Inflammatory macrophage treated with lipopolysaccharide for 4 hours (primary cell): ENCODE measurements at places on chromosomes 5 and 9.

GRCh38 chr9:121954477-121955140 is 138.5 kb downstream of the TTLL11 start:
- no peak for DNase-seq

DNA sequence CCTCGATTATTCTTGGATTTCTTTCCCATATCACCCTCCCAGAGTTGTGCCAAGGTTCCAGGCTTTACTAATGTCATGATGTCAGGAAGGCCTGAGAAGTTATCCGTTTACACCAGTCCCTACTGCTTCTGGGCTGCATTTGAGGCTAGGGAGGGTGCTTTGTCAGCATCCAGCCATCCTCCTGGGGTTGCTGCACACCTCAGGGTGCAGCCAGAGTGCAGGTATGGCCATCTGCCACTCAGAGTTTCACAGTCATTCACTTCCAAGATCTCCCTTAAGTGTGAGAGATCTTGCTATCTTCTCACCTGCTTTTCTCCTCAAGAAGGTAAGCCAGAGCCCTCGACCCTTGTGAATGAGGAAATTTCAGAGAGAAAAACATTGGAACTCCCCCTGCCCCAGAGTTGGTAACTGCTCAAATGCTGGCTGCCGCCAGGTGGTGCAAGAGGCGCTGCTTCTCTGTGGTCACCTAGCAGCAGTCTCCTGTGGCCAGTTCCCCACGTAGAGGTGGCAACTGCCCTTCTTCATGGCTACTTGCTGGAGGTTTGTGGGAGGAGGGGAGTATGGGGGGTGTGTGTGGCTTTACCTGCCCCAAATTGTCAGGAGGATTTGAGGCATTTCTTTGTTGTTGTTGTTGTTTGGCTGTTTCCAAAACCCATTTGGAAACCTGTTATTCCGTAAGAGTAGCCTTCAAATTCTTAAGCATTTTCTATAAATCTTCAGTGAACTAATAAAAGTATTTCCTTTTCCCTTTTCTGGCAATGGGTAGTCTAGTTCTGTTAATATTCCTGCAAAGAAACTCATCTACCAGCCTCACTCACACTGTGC is 259.6 kb upstream of the DMRT1 start:
- no peak for DNase-seq

GRCh38 chr5:114447084-114447773 is 85.4 kb downstream of the KCNN2 start:
- no peak for DNase-seq

DNA sequence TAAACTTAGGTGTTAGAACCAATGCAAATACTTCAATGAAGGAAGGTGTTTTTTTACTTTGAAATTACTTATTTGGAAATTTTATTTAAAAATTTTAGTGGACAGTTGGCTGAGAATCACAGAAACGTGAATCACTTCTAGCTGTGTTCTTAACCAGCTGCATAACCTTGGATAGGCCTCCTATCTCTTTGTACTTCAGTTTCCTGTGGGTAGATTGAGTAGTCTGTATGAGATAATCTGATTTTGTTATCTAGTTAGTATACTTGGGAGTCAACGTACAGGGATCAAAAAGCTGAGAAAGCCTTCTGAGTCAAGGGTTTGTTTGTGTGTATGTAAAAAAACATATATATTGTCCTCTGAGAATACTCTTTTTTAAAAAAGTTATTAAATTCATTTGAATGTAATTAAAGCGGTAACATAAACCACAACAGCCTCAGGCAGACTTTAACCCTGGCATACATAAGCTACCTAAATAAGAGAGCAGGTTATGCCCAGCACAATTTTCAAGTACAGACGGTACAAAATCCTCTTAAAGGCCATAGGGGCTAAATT is 38.1 kb upstream of the ZCCHC7 start:
- no peak for DNase-seq

DNA sequence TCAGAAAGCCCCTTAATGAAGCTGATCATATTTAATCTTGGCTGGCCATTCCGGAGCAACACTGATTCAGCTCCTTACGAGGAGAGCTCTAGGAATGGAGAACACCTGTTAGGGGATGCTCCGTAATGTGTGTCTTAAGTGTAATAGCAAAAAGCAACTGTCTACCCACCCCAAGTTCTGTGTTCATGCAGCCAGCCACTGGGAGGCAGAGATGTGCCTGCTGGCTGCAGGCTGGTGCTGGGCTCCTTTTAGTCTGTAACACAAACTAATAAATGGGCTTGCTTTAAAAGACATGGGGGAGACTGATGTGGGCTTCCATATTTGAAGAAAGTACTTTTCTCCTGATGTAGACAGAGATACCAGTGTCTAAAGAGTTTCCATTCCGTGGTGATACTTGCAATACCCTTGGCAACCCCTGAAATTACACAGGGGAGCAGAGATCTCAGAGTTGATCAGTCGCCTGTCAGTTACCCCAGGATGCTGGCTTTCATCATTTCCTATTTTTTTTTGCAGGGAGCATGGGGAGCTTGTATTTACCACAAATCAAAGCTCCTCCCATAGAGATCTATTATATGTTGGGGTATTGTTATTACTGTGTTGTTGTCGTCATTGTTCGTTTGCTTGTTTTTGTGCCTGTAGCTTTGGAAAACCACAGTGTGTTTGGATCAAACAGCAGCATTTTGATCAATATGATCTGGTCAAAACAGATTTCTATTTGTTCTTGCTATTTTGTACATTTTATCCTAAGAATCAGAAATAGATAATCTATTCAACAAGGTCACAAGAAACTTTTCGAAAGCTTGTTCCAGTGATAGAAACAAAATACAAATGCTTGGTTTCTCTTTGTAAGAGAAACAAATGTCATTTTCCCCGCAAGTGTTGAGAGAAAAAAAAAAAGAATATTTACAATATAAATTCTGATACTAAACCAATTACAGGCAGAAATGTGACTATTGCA is 65.8 kb downstream of the MTX3 start:
- DNase-seq = no peak

- no peak for DNase-seq
Observed at GRCh38 chr5:148806520-148806931, 19.9 kb upstream of the ADRB2 start.

GRCh38 chr9:22039258-22039657 is 30.2 kb upstream of the CDKN2B start:
- DNase-seq = no peak

DNA sequence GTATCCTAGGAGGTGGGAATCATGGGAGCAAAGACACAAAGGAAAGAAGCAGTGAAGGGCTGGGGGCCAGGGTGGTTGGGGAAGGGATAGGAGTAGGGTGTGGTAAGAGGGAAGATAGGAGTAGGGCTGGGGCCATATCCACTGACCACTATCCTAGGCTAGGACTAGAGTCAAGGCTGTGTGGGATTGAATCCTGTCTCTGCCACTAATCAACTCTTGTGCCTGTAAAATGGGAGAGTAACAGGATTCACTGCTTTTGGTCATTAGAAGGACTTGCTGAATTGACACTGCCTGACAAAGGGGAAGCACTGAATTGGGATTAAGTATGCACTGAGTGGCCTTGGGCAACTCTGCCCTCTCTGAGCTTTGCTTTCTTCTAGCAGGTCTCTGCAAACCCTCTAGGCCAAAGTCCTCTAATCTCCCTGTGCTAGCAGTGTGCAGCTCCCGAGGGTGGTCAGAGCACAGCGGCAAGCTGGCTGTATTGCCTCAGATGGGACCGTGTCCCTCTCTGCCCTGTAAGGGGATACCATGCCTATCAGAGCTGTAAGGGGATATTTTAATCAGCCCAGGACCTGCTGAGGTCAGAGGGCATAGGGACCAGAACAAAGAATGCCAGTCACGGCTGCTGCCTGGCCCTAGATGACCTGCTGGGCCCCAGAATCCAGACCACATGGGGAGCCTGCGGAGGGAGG is 12.4 kb upstream of the DAB2IP start:
- DNase-seq = no peak

DNA sequence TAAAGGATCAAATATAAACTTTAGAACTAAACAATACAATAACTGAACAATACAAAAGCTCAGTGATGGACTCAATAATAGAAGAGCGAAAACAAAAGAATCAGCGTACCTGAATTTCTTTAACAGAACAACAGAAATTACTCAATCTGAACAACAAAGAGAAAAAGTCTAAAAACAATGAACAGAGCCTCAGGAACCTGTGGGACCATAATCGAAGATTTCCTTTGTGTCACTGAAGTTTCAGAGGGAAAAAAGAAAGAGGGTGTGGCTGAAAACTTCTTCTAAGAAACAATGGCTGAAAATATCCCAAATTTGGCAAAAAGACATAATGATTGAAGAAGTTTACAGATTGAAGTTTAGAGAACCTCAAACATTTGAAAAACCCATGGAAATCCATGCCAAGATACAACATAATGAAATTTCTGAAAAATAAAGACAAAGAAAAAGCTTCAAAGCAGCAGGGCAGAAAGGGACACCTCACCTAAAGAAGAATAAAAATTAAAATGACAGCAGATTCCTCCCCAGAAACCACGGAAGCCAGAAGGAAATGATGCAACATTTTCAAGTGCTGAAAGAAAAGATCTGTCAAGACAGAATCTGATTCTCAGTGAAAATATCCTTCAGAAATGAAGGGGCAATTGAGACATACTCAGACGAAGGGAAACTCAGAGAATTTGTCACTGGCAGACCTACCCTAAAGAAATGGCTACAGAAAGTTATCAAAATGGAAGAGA is 288.8 kb downstream of the ARL15 start:
- DNase-seq = peak; percentile 29

DNA sequence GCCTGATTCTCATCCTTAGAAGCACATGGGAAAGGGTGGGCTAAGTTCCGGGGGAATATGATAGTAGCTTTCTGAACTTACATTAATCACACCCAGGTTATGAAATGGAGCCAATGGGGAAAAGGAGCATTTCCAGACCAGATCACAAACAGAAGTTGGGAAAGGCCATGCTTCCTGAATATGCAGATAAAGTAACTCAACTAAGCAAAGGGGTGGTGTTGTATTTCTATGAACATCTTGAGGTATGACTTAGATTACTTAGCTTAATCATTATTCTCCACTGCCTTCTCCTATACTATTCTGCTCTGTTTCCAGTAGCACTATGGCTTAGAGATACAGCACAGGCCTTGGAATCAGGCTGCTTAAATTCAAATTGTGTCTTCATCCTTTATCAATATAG is 10.5 kb downstream of the C5orf46 start:
- DNase-seq = no peak

DNA sequence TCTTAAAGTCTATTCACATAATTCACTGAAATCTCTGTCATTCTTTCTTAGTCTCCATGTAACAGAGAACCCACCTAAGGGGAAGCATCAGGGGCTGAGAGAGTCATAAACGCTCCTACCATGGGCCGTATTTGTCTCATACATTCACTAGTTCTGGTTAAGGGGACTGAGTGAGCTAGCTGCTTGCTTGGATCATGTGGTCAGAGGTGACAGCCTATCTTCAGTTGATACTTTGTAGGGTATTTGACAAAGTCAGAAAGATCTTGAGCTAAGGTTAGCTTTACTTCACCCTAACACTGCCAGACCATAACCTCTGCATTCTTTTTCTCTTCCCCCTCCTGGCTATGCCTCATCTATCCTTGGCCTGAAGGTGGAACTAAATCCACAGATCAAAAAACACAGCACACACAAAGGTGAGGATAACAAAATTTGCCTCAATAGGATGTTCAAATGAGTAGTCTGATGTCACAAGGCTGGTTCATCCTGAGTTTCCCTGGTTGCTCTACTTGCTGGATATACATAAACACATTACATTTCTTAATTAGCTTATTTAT is 66.5 kb downstream of the MARCHF3 start:
- DNase-seq = no peak

DNA sequence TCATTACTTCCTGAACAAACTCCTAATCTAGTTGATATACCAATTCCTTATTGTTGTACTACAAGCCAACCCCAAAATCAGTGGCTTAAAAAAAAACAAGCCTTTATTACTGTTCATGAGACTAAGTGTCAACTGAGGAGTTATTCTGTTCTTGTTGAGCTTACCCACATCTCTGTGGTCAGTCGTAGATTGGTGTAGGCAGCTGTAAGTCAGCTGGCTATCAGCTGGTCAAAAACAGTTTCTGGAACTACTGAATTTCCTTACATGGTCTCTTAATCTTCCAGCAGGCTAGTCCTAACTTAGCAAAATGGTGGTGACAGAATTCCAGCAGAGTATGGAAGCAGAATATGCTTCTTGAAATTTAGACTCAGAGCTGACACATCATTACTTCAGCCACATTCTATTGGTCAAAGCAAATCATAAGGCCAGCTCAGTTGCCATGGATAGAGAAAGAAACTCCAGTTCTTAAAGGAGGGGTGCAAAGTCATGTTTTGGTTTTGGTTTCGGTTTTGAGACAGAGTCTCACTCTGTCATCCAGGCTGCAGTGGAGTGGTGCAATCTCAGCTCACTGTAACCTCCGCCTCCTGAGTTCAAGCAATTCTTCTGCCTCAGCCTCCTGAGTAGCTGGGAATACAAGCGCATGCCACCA is 386.1 kb upstream of the MPDZ start:
- DNase-seq = peak; percentile 4

- no peak for DNase-seq
Observed at GRCh38 chr5:138920181-138920580, 45.0 kb upstream of the LRRTM2 start.

DNA sequence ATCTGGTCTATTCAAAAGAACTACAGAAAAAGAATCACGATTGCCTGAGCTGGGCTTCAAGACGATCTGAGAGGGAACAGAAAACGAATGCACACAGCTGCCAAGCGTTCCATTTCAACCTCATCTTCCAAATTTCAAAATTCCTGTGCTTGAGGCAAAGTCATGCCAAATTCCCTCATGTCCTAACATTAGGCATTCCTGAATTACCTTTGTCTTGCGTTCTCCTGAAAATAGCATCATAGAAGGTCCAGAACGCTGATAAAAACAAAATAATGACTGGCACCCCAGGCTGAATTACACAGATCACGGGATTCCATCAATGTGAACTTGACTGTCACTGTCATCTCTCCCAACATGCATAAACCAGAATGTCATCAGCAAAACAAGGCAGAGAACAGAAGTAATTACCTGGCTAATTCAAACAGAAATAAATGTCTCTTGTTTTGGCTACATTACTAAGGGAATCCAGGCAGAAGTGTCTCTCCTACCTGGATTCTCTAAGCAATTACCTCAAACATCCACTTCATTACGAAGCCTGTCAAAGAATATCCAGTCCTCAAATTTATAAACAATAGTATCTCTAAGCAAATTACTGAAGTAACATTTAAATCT is 12.0 kb upstream of the CDH6 start:
- DNase-seq = no peak

- peak; percentile 69 for DNase-seq
Observed at GRCh38 chr9:113511856-113512761, 48.6 kb downstream of the RGS3 start.

DNA sequence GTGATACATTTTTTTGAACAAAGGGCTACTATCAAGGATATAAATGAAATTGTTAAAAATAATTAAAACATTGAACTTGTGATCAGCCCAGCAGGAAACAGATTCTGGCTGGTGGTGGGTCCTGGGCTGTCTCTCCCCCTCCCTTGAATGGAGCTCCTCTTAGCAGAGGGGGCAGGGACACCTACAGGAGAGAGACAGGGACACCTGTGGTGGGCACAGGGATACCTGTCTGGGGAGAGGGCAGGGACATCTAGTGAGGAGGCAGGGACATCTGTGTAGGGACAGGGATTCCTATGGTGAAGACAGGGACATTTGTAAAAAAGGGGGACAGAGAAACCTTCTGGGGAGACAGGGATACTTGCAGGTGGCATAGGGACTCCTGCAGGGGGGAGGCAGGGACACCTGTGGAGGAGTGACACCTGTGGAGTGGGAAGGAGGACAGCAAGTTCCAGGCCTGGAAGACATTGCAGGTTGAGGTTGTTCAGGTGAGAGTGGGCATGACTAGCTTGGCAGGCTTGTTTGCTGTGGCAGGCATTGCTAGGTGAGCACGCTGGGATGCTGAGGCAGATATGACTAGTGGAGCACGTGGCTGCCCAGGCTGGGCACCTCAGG is 264.2 kb downstream of the IRX2 start:
- DNase-seq = no peak

GRCh38 chr9:93826905-93827544 is 128.1 kb downstream of the BARX1 start:
- DNase-seq = no peak
